ENCODE measurements at places on chromosomes 12 and 14.

- no peak for DNase-seq
These were observed 685 bp downstream of the GRIN2B start for GRCh38 chr12:13980538-13981295.

- no peak for DNase-seq
These were observed 176.1 kb upstream of the SLC38A2 start for GRCh38 chr12:46548605-46549071.

- no peak for DNase-seq
These were observed 874.5 kb downstream of the FLRT2 start for GRCh38 chr14:86404425-86404824.

- no peak for DNase-seq
These were observed 11.7 kb downstream of the EPS8 start for GRCh38 chr12:15777355-15778012.

- DNase-seq = no peak
These were observed 81.4 kb downstream of the FBXO33 start for GRCh38 chr14:39350866-39351265.

GRCh38 chr12:124663771-124664366 lies 96.5 kb upstream of the NCOR2 start:
- DNase-seq = no peak

DNA sequence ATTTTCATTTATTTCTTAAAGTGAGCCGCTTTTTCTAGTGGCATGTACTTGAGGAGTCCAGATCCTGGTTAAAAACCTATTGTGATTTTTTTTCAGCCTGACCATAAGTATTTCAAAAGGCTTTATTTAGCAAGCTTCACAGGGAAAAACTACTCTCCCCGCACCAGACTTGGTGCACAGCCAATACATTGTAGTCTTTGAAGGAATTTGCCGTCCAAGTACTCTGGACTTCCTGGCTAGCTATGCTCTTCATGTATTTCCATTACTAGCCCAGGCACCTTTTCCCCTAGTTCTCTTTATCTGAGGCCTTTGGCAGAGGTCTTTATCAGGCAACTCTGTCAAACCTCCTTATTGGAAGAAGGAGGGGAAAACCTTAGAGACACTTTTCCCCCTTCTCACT lies 234.7 kb downstream of the CCDC91 start:
- no peak for DNase-seq

DNA sequence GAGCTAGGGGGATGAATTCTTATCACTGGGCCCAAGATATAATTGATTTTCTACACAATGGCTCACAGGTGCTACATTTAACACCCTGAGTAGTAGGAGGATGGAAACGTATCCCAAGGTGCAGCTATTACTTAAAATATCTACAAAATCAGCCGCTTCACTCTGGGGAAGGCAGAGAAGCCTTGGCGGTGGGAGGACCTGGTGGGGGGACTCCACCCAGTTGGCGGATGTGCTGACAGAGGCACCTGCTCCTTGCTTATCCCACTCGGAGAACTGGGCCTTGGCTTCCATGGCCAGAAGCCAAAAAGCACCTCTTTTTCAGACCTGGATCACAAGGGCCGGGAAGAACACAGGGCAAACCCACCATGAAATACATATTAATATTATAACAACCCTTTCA lies 106.3 kb downstream of the OTX2 start:
- DNase-seq = no peak

DNA sequence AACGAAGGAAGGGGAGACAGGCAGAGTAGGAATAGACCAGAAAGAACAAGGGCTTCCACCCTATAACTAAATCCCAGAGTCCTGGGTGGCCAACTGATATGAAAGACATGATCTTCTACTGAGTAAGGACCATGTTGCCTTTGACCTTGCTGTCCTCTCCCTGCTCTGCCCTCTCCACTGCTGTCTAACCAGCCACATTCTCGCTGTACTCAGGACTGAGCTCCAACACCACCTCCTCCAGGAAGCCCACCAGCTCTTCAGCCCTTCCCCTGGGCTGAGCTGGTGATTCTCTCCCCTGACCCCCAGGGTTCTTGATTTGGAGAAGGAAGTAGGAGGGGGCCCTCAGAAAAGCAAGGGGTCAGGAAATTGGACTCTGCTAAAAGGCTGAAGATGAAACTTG lies 159.2 kb downstream of the DICER1 start:
- no peak for DNase-seq

DNA sequence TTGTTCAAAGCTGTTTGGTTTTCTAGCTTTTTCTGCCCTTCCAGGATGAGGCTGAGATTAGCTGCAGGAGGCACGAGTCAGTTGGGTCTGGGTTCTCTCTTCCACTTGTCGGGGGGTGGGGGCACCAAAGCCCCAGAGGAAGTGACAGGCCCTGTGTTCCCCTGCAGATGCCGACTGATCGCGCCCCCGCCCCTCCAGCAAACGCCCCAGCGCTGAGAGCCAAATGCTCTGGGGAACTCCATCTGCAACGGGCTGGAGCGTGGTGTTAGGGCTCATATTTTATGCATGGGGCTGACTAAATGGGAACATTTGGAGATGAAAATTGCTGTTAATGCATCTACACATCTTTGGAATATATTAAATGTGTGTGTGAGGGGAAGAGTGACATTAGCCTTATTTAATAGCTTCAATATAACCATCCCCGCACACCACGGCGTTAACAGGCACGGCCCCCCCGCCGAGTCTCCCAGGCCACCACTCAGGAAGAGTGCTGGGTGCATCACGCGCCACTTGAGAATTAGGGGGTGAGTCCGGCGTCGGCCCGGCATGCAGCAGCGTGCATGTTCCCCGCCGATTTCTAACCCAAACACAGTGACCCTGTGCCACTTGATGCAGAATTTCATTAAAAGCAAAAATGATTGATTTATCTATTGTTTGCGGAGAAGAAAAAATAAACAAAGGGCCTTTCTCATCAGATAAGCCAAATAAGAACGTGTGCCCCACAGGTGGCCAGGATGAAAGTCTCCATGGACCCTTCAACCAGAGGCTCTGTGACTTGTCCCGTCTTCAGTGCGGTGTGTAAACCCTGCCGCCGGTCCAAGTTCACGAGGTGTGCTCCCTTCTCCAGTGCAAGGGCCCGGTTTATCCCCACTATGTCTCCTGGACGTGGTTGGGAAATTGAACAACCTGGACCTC lies 165.0 kb upstream of the RTL1 start:
- no peak for DNase-seq

- DNase-seq = no peak
These were observed 99.2 kb downstream of the SCARB1 start for GRCh38 chr12:124764451-124764850.

DNA sequence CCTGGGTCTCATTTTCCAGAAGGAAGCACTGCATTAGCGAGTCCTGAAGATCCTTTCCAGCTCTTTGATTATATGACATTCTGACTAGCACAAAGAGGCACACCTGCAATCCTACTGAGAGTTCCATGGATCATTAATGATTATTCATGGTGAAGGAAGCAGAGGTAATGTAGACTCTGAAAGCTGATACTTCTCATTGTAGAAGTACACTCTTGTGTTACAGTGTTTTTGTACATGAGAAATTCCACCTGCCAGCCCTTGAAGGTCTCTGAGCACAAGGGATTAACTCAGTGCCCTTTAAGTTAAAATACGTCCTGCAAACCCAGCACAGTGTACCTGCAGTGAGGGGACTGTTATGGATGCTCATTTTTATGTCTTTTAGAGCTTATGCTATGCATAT lies 558.8 kb upstream of the FBXO33 start:
- peak; percentile 73 for DNase-seq

GRCh38 chr14:80977221-80977620 lies 21.8 kb downstream of the TSHR start:
- no peak for DNase-seq

DNA sequence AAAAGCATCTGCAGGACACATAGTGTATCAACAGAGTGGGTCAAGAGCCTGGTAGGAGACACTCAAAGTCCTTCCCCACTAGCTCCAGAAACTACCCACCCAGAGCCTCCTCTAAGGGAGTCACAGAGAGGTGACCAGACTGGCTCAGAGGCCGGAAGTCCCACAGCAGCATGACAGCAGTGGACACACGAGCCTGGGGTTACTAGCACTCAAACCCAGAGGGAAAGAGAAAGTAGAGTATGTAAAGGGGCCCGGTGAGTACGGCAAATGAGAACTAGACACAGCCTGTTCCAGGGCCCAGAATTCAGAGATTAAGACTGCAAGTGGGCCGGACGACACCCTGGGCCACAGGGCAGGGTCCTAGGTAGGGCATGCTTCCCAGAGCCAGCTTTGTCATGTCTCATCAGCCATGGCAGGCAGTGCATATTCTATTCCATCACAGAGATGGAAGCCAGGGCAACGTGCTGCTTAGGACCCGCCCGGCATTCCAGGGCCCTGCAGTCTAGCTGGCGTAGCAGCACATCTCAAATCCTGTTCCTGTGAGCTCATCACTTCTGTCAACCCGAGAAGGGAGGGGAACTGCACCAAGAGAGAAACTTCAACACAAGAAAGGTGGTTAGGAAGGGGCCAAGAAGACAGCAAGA lies 4.2 kb downstream of the IFFO1 start:
- no peak for DNase-seq

- no peak for DNase-seq
These were observed 132.6 kb downstream of the BMP4 start for GRCh38 chr14:53824061-53824460.

GRCh38 chr14:104317975-104318557 lies 179.7 kb downstream of the KIF26A start:
- DNase-seq = no peak

DNA sequence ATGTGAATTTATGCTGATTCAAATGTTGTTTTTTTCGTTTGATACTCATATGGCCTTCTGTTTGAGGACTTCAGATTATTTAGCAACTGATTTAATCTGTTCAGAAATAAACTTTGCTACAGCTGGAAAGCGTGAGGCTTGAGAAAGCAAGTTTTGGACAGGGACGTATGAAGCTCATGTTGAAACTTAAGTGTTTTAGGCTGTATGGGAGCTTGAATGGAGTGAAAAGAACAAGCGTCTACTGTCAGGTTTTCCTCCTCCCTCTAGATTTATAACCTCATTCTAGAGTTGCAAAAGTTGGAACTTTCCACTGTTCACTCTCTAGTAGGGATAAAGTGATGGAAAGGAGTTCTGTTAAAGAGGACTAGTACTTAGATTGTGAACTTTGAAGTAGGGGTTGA lies 1.0 kb downstream of the PRPF39 start:
- DNase-seq = no peak

DNA sequence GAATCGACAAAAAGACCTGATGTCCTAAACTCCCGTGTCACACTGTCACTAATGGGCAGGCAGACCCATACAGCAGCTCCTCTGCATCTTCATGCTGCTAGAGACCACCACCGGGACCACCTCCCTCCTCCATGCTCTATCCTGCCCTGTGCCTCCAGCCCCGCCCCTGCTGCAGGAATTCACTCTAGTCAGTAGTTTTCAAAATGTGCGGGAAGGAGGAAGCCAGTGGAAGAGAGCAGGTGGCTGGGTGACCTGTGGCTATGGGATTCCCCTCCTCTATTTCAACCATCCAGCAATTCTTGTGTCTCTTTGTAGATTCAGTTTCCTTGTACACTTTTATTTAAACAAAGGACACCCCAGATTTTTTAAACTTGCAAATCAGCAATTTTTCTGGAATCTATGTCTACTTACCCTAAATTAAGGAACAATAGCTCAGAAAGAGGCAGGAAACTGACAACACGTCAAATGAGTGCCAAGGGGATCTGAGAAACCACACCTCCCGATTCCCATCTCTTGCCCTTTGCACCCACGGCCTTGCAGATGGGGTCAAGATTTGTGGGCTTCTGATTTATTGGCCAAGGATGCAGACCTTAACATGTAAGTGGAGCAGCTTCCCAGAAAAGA lies 20.4 kb upstream of the MAP1LC3B2 start:
- no peak for DNase-seq

- DNase-seq = no peak
These were observed 60.0 kb upstream of the ELK3 start for GRCh38 chr12:96134200-96134599.

DNA sequence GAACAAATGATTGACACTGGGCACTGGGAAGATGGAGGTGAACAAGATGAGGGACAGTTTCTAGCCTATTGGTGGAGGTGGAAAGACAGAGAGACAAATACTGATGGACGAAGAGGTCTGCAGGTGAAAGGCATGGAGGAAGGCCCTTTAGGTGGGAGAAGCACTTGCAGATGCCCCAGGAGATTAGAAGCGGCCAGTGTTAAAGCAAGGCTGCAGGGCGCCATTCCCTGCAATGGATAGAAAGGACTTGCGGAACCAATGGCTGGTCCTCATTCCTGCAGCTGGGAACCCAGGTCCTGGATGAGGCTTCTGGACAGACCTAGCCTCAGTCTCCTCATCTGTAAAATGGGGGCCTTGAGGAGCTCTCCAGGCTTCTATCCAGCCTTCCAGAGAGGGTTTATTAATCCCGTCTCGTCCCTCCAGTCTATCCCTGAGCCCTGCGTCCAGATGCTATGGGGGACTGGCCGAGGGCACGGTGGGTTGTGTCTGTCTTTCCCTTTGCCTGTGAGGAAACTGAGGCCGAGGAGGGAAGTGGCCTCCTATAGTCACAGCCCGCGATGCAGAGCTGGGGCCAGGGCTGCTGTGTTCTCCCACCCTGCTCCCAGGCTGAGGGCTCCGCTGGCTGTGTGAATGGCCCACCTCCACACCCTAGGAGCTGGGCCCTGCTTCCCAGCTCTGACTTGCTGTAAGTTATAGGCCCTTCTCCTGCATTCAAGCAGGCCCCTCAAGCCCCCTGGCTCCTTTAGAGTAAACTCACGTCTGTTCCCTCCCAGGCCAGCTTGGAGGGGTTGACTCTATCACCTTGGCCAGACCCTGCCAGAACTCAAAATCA lies 33.0 kb downstream of the CYP46A1 start:
- DNase-seq = no peak

DNA sequence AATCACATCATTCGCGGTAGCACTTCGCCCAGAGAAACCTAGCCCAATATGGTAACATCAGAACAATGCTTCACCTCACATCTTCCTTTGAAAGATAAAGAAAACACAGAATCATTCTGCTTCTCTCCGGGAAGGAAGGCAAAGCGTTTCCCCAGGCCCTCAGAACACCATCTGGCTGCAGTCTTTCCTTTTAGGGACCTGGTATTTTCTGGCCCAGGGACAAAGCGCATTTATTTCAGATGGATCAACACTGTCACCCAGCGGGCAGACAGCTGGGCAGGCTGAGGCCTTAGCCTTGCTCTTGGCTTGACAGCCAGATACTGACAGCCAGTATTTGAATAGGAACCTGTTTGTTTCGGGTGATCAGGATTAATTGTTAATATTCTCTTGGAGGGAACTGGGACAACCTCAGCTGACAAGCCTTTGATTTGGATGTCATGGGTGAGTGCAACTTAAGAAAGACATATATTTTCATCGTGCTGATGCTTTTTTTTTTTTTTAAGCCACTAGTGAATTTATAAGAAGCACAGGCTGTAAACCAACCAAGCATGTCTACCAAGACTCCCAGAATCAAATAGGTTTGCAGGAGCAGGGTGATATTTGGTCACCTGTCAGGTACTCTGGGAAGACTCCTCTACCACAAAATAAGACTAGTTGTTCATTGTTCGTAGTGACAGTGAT lies 118.9 kb downstream of the VEZT start:
- DNase-seq = peak; percentile 81
